ENCODE measurements at places on chromosomes 2 and 18.

DNA sequence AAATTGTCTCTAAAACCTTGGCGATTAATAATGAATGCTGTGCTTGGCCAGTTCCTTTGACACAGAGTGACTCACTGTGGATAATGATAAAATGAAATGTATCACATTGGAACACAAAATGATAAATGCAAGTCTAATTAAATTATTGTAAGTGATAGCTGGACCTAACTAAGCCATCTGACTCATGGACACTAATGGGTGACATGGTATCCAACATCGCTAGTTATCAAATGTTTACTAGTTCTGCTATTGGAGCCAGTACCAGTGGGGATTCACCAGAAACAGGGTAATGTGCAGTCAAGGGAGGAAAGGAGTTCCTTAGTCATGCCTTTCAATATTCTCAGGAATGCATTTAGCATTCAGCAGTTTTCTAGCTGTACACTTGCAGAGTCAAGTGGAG, 736.3 kb upstream of the ACVR2A start:
- no peak for DNase-seq

- peak; percentile 3 for DNase-seq
These were observed 76.2 kb downstream of the CDK15 start for GRCh38 chr2:201882353-201883090.

DNA sequence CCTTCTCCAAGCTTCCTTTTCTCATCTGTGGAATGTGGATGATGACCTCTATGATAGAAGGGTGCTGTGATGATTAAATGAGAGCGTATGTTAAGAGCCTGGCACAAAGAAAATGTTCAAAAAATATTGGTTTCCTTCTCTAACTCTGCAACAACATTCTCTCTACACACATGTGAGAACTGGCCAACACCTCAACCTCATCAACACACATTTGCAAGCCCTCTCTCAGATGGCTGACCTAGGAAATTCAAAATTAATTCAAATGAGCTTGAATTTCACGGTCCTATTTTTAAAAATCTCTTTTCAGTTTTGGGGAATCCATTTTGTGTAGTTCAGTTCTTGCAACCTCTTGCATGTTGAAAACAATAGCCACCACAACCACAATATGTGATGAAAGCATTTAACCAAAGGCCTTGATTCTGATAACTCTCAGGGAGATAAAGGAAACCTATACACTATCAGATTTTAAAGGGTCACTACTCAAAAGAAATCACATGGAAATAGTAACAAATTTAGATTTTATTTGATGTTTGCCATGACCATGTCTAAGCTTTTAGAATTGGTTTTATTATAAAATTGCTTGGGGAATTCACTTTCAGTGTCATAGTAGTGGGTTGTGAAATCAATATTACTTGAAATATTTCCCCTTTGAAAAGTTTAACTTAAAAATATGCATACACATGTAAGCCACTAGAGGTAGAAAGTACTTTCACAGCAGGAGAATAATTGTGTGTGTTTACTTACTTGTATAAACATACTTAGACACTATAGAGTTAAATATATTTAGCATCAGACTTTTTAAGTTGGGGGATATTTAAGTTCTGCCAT, 16.6 kb upstream of the NABP1 start:
- no peak for DNase-seq

- DNase-seq, result peak; percentile 76
These were observed 635 bp upstream of the ADRA2B start for GRCh38 chr2:96116879-96117533.

GRCh38 chr2:44392338-44392943, 30.7 kb downstream of the CAMKMT start:
- DNase-seq, result peak; percentile 65

GRCh38 chr2:177817300-177817699, 255.3 kb downstream of the PDE11A start:
- no peak for DNase-seq

DNA sequence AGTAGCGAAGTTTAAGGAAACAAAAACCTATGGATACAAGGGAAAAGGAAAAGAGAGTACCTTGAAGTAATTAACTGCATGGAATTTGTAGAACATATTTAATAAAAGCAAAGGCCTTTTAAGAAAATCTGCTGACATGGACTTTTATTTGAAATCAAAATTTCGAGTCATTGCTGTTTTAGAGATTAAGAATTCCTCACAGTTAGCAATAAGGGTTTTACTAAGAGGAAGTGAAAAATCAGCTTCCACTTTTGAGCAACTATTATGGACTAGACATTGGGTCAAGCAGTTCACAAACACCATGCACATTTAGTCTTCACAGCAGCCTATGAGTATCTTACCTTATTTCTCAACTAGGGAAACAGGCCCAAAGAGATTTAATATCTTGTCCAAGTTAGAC, 876.3 kb downstream of the BCL11A start:
- DNase-seq, result no peak

DNA sequence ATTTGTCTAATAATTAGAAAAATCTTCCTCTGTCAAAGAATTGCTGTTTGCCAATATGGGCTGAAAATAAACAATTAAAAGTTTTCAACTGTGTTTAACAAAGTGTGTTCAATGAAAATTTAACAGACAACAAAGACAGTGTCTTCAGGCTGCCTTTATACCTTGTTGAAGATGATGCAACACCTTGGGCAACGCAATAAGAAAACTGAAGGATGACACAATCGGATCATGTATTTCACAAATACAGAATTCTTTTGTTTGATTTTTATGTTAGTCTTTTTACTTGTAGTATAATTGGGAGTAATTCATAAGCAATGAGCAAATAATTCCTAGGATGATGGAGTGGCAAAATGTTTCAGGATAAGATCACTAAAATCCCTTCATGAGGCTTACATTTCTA, 27.8 kb downstream of the CHN1 start:
- no peak for DNase-seq

DNA sequence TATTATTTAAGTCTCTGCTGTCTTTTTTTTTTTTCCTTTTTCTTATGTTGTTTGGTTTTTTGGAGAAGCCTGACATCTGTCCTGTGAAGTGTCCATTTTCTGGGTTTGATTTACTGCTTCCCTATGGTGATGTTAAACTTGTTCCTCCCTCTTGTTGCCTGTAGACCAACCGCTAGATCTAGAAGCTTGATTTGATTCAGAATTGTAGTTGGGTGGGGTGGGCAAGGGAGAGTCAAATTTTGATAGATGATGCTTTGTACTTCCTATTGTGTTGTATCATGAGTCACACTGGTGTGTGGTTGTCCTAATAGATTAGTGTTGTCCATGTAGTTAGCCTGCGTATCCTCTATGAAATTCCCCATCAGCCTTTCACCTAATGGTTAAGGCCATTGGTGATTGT, 35.4 kb downstream of the CAB39 start:
- no peak for DNase-seq

DNA sequence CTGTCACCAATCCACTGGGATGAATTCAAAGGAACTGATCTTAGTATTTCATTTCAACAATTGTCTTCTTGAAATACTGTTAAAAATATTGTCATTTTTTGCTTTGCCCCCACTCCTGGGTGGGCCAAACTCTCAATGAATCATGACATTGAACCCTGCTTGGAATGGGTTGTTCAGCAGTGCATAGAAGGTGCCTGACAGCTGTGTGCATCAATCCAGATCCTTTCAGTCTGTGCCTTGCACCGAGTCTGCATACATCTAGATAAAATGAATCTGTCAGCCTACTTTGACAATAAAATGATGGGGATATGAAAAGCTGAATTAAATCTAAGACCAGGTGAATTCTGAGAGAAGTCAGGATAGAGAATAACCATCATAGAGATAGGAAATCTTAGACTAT, 706.6 kb downstream of the CBLN2 start:
- no peak for DNase-seq

GRCh38 chr2:197266477-197266876, 44.1 kb downstream of the ANKRD44 start:
- DNase-seq, result no peak

GRCh38 chr2:55885127-55885943, 38.2 kb downstream of the EFEMP1 start:
- DNase-seq, result no peak

- no peak for DNase-seq
These were observed 338.9 kb downstream of the ZEB2 start for GRCh38 chr2:144181001-144181400.

- DNase-seq, result no peak
These were observed 1.4 kb upstream of the IDH1 start for GRCh38 chr2:208256192-208256782.
